ENCODE measurements at places on chromosomes 5 and 9.

- DNase-seq, result no peak
Observed at GRCh38 chr9:79357194-79357593, 214.6 kb upstream of the TLE4 start.

DNA sequence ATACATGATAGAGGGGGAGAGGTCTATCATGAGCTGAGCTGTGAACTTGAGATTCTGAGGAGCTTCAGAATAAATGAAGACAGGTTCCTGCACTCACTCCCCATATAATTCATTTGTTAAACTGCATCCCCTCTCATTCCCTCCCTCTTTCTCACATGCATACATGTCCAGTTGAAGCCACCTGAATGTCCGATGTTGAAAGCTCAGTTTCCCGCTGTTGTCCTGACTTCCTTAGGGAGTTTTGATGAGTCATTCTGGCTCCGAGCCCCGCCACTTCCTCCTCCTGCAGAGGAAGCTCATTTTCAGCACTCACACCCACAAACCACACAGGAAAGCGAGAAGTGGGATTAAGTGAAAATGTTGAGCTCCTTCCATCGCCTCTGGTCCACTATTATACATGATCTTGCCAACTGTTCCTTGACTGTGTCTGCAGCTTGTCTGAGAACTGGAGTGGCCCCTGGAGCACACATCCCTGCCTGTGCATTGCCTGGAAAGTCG lies 121.2 kb downstream of the CEMIP2 start:
- DNase-seq, result no peak

DNA sequence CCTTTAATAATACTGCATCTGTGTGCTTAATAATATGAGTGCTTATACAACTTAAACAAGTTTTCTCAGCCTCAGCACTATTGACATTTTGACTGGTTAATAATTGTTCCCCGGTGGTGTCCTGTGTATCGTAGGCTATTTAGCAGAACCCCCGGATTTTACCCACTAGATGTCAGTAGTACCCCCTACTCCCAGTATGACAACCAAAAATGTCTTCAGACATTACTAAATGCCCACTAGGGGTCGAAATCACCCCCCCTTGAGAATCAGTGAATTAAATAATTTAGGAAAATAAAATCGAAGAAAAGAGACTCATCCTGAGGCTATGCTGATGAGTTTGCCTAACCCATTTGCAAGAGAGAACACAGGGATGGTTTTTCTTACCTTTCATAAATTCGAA lies 166.3 kb downstream of the ATP10B start:
- DNase-seq, result no peak

DNA sequence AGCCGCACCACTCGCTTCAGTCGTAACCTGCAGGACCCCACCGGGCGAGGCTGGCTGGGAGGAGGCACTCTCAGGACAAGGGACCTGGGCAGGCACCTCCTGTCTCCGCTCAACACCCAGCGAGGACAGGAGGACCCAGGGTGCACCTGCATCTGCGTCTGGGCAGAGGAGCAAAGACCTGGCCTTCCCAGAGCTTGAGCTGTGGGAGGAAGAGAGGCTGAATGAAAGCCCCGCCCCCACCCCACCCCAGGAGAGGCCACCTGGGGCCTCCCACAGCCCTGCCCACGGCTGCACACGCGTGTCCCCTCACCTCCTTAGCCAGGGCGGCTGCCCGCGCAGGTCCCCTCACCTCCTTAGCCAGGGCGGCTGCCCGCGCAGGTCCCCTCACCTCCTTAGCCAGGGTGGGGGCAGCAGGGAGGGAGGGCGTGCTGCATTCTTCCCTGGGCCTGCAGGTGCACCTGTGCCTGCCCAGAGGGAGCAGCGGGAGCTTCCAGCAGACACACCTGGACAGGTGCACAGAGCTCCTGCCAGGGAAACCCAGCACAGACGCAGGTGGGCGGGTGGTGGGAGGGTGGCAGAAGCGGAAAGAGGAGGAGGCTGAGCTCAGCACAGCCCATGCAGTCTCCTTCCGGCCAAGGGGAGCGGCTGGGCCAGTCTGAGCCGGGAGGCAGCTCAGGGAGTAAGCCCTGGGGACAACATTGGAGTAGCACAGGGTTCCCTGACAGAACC lies 18.5 kb upstream of the SLC12A7 start:
- DNase-seq, result no peak

GRCh38 chr5:151596828-151597539 lies 5.9 kb upstream of the FAT2 start:
- no peak for DNase-seq

DNA sequence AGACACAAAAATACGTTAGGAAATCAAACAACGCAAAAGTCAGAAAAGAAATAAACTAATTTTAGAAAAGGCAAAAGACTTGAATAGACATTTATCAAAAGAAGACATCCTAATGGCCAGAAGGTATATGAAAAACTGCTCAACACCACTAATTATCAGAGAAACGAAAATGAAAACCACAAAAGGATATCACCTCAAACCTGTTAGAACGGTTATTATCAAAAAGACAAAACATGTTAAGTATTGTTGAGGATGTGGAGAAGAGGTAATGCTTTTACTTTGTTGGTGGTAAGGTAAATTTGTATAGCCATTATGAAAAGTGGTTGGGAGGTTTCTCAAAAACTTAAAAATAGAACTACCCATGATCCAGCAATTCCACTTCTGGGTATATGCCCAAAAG lies 230.0 kb upstream of the RGMB start:
- DNase-seq, result no peak
